Activated T-helper 17 cell treated with anti-CD3 and anti-CD28 coated beads, Interleukin-2, amount 50 U/mL, for 72 hours (primary cell): ENCODE measurements at places on chromosomes 12 and 14.

- no peak for ATAC-seq
- no peaks in the 10 kb centered on the region for H3K27me3 ChIP-seq
- no peaks in the 10 kb centered on the region for H3K36me3 ChIP-seq
These were observed 238.6 kb upstream of the DDHD1 start for GRCh38 chr14:53391631-53392285.

DNA sequence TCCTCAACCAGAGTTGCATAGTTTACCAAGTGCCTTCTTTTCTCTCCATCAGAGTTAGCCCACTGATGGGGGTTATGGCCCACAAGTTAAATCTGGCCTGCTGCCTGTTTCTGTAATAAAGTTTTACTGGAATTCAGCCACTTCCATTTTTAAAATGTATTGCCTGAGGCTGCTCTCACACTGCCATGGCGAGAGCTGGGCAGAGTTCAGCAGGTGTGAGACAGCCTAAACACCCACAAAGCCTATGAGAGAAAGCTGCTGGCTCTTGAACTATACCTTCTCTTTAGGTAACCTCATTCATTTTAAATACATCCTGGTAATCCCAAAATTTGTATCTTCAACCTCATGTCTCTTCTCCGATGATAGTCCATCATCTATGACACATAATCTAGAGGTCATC lies 86.1 kb downstream of the BCL2L14 start:
- ATAC-seq, result no peak
- H3K36me3 ChIP-seq, result no peaks in the 10 kb centered on the region
- no peak overlapping the region for H3K27ac ChIP-seq
- H3K27me3 ChIP-seq, result no peaks in the 10 kb centered on the region
- H3K4me1 ChIP-seq, result no peaks in the 10 kb centered on the region

GRCh38 chr14:70642303-70643235 lies 853 bp downstream of the TTC9 start:
- H3K36me3 ChIP-seq, result peaks cover 19% of the 10 kb centered on the region
- peak; percentile 31 for ATAC-seq
- no peaks in the 10 kb centered on the region for H3K27me3 ChIP-seq
- peaks cover 29% of the 10 kb centered on the region for H3K4me1 ChIP-seq
- peak overlapping the region; percentile 93 for H3K27ac ChIP-seq

- H3K4me3 ChIP-seq, result no peak overlapping the region
- no peaks in the 10 kb centered on the region for H3K27me3 ChIP-seq
- no peak for ATAC-seq
- no peaks in the 10 kb centered on the region for H3K36me3 ChIP-seq
- H3K27ac ChIP-seq, result no peak overlapping the region
These were observed 257.7 kb downstream of the BTG1 start for GRCh38 chr12:91887957-91888356.

- peak overlapping the region; percentile 91 for H3K4me3 ChIP-seq
- peak overlapping the region; percentile 87 for H3K27ac ChIP-seq
- peak; percentile 5 for ATAC-seq
- H3K4me1 ChIP-seq, result peaks cover 39% of the 10 kb centered on the region
- peaks cover 78% of the 10 kb centered on the region for H3K36me3 ChIP-seq
These were observed 412 bp downstream of the FGFR1OP2 start for GRCh38 chr12:26938701-26939062.

DNA sequence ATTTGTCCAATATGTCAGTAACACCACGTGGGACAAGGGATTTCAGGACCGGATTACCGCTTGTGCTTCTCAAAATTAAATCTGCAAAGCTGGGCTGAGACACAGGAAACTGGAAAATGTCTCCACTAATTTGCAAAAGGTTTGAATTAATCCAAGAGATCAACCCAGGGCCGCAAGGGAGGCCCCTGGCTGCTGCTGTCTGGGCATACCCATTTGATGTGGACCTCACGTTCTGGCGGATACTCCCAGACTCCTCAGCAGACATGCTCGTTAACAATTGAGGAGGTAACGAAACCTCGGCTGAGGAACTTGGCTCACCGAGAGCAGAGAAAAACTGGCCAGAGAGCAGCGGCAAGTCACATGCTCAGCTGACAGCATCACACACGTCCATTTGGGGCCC lies 180.6 kb downstream of the SLC15A4 start:
- no peak overlapping the region for H3K27ac ChIP-seq
- ATAC-seq, result no peak
- peaks cover 6% of the 10 kb centered on the region for H3K27me3 ChIP-seq
- no peak overlapping the region for H3K4me3 ChIP-seq
- no peaks in the 10 kb centered on the region for H3K36me3 ChIP-seq

DNA sequence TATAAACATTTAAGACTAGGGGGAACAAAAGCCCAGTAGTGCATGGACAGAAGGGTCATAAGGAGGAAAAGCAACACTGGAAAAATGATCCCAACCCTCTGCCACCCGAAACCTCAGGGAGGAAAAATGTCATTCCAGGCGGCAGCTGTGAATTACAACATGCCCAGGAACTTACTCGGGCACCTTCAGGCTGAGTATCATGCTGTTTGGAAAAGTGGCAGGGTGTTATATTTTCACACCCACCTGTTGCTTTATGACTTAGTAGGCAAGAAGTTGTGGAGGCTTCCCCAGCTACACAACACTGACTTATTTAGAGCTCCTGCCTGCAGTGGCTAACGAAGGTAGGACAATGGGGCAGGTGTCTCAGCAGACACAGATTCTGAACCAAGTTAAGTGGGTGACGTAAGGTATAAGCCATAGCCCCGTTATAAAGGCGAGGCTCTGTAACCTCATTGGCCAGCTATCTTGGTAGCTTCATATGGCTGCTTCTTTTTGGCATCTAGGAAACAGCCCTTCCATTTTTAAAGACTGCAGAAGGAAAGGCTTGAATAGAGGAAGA lies 96.1 kb upstream of the IFNG-AS1 start:
- H3K4me1 ChIP-seq, result peaks cover 18% of the 10 kb centered on the region
- ATAC-seq, result no peak
- no peaks in the 10 kb centered on the region for H3K36me3 ChIP-seq
- H3K27ac ChIP-seq, result no peak overlapping the region
